ENCODE measurements at places on chromosomes 1 and 21.
A peak's percentile ranks its signal among the peaks of the same experiment; 100 is the strongest.

DNA sequence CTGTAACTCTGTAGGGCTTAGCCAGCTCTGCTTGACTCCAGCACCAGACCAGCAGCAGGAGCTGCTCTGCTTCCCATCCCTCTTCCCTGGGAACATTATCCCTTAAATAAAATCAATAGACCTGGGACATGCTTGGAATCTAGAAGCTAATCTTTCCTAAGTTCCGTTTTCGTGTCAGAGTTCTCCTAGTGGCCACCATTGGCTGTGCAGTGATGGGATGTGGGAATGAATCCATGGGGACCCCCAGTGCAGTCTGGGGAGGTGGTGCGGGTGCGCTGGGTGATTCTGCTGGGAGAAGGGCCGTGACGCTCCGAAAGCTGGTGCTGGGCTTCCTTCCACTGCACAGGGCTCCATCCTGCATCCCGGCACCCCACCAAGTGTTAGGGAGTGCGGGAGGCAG, 202.7 kb downstream of the CAMTA1 start:
- ATAC-seq: no peak

DNA sequence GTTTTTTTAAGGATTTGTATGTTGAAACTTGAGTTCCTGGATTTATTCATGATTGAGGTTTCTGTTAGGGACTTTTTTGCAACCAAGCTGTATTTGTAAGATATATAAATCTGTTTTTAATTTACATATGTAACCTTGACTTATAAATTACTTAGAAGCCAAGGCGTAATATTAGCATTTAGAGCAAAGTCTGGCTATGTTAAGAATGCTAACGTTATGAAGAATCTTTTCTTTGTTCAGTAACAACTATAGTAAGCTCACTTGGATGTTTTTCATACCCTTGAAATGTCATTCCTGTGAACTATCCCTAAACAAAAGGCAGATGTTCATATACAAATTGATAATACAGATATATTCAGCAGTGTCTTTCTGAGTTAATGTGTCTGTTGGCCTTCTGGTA, 155.3 kb downstream of the MAGI3 start:
- no peak for ATAC-seq

DNA sequence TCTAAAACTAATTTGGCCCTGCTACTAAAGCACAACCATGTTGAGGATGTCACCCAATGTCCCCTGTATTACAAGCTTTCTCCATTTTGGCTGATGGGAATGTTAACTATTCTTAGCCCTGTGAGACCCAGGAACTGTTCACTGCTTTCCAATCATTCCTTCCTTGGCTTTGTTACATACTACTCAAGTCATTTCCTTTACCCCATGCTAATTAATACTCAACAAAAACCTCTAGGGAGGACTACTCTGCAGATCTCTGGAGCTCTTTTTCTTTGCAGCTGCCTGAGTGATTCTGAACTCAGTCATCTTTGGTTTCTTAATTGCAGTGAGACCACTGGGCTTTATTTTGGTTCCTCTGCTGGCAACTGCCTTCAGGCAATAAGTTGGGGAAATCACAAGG, 23.3 kb upstream of the RPE65 start:
- ATAC-seq: no peak

DNA sequence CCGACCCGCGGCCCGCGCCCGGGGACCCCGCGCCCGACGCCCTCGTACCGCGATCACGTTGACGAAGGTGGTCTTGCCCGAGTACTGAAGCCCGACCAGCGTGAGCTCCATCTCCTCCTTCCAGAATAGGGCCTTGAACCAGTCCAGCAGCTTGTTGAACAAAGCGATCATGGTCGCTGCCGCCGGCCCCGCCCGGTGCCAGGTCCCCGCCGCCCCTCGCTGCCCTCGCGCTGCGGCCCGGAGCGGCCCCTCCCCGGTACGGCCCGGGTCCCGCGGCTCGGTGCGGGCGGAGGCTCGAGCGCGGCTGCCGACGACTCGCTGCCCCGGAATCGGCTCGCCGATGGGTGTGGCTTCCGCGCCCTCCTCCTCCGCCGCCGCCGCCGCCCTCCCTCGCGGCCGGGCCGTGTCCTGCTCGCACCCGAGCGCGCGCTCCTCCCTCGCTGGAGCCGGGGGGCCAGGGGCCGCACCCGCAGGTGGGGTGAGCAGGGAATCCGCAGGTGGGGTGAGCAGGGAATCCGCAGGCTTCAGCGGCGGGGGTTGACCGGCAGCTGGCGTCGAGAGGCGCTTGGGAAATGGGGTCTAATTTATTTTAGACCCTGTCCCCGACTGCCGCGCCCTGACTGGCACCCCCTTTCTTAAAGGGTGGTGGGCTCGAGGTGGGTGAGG, at the start of gene ARL8A:
ARL8A (minus strand) TSS at position 336 of the 666 bp plus-strand sequence; CDS start at position 171, 165 bp downstream.
- ATAC-seq: peak; percentile 84

- peak; percentile 64 for ATAC-seq
Observed at GRCh38 chr1:183633676-183634343, 1.8 kb downstream of the ARPC5 start.

GRCh38 chr1:209229494-209230061, 353.9 kb upstream of the CAMK1G start:
- no peak for ATAC-seq

GRCh38 chr1:76203127-76203526, 128.6 kb downstream of the ST6GALNAC3 start:
- ATAC-seq: no peak

- ATAC-seq: no peak
Observed at GRCh38 chr1:171845998-171846397, 4.7 kb downstream of the DNM3 start.

- no peak for ATAC-seq
Observed at GRCh38 chr1:158819461-158820443, 11.4 kb upstream of the MNDA start.

GRCh38 chr1:35436078-35436477, 121.1 kb downstream of the KIAA0319L start:
- ATAC-seq: no peak

DNA sequence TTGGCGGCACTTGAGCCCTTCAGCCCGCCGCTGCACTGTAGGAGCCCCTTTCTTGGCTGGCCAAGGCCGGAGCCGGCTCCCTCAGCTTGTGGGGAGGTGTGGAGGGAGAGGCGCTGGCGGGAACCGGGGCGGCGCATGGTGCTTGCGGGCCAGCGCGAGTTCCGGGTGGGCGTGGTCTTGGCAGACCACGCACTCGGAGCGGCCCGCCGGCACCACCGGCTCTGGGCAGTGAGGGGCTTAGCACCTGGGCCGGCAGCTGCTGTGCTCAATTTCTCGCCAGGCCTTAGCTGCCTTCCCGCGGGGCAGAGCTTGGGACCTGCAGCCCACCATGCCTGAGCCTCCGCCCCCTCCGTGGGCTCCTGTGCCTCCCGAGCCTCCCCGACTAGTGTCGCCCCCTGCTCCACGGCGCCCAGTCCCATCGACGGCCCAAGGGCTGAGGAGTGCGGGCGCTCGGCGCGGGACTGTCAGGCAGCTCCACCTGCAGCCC, 673.7 kb upstream of the BRINP3 start:
- ATAC-seq: no peak

DNA sequence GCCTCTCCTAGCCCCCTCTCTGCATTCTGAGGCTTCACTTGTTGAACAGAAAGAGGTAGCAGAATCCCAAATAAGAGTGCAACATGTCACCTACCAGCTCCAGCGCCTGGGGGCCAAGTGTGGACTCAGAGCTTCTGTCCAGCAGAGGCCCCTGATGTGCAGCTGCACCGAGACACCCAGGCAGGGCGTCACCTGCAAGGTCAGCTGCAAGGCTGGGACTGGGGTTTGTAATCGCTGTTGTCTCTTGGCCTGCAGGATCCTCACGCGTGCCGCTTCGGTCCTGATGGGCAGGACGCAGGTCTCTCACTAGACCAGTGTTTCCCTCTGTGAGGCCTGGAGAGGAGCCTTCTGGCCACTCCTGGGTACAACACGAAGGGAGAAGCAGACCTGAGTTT, 4.3 kb upstream of the SLX9 start:
- ATAC-seq: no peak

GRCh38 chr1:72557446-72558049, 275.2 kb upstream of the NEGR1 start:
- peak; percentile 74 for ATAC-seq

DNA sequence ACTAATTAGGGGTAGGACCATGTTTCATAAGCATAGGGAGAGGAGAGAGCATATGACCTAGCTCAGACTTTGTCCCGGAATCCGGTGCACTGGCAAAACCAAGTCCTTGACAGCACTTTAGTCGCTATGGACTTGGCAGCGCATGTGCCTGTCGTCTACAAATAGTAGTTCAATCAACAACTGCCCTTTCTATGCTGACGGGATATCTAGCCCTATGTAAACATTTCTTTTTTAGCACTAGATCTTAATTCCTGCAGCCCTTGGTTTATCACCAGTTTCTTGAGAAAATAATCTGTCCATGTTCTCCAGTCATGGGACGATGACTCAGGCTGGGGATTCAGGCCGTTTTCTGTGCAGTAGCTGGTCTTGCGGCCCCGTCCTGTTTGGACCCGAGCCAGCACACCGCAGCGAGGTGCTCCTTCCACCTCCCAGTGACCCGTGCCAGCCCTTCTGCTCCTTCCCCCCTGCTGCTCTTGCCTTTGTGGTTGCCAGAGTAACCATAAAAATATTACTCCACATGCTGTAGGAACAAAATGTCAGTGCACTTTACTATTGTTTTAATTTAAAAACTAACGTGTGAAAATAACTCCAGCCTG, 8.6 kb upstream of the MT1HL1 start:
- ATAC-seq: no peak

- no peak for ATAC-seq
Observed at GRCh38 chr1:87603626-87604025, 274.9 kb downstream of the LMO4 start.

GRCh38 chr1:198577444-198577843, 37.0 kb upstream of the ATP6V1G3 start:
- ATAC-seq: peak; percentile 99

DNA sequence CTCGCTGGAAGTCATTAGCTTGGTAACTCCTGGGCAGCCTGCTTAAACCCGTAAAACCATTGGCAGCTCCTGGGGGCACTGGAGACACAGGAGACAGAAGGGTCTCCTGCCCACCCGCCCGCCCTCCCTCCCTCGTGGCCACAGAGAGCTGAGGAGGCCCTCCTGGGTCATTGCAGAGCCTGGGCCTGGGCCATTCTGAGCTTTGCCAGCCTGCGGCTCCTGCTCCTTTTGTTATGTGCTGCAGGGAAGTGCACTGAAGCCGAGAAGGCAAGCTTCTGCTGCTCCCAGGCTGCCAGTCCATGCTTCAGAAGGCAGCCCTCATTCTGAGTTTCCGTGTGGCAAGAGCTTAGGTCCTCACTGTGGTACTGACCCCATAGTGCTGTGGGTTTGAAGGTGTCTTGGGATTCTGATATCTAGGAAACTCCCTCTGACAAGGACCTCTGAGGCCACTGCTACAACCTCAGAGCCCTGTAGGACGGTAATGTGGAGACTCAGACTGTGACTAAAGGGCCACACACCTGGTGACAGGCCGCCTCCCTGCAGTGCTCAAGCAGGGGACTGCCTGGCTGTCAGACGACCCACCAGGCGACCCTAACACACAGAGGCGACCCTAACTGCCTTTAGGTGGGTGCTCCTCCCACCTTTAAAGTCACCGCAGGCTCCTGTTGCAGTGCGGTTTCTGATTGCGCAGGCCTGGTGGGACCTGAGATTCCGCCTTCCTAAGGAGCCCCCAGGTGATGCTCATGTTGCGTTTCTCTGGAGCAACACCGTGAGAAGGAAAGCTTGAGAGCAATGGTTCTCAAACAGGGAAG, 118.7 kb downstream of the IER5 start:
- no peak for ATAC-seq

- no peak for ATAC-seq
Observed at GRCh38 chr21:39047046-39047445, 136.2 kb downstream of the PSMG1 start.

DNA sequence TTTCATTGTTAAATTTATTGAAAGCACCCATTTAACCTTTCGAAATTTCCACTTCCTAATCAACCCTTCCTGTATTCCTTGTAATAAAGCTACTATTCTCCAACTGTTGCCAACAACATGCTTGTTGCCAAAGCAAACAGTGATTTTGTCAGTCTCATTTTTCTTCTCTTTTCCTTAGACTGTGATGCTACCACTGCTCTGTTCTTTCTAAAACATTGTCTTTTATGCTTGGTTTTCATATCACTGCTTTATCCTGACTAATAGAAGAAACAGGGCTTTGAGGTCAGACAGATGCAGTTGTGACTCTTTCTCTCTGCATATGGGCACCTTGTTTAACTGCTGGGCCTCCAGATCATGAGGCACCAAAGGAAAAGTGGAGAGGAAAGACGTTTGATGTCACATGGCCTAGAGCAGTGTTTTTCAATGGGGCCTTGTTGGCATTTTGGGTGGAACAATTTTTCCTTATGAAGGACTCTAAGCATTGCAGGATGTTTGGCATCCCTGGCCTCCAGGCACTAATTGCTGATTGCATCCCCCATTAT, 56.1 kb downstream of the HMCN1 start:
- peak; percentile 43 for ATAC-seq

DNA sequence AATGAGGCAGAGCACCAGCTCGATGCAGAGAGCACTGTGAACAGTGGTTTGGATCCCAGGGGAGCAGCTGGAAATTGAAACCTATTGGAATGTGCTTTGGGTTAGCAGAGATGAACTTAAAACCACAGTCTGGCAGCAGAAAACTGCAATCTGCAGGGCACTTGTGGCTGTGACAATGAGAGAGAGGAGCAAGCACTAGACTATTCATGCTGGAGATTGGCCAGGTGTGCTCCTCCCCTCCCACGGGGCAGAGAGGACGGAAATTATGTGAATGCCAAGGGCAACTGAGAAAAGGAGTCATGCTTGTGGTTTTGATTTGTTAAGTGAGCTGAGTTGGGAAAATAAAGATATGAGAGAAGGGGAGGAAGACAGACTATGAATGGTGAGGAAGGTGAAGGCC, 38.1 kb downstream of the HSD3B2 start:
- no peak for ATAC-seq

GRCh38 chr1:245501633-245502032, 346.8 kb downstream of the KIF26B start:
- ATAC-seq: no peak

DNA sequence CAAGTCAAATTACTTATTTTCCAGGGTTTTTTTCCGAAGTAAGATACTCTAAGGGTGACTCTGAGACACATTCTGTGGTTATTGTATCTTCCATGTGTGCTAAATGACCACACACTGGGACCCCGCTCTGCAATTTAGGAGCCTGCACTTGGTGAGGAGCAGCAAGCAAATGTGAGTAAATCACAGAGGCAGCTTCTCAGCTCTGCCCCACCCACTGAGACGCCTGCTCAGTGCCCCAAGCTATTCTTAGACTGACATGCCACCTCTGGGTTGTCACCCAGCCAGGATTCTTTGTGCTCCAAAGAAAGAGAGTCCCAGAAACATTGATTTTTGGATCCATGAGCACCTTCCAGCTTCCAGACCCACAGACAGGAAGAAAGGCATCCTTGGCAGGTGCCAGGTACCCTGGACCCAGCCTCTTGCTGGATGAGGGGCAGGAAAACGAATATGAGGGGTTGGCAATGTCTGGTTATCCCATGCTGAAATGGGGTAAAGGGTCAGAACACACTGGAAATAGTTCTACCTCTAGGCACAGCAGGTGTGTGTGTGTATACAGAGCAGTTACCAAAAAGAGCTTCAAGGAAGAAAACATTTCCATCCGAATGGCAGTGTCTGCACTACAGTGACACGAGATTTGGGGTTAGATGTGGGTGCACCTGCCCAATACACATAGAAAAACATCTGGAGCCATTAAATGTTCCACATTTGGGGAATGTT, 41.2 kb downstream of the TNR start:
- ATAC-seq: no peak

GRCh38 chr1:44467566-44467965, 62.5 kb downstream of the RNF220 start:
- ATAC-seq: no peak

All from SK-N-SH treated with all-trans-retinoic acid at 6 μM for 48 hours (cell line).